NCI-H524 (cell line): ENCODE measurements at places on chromosomes 7 and 10.

DNA sequence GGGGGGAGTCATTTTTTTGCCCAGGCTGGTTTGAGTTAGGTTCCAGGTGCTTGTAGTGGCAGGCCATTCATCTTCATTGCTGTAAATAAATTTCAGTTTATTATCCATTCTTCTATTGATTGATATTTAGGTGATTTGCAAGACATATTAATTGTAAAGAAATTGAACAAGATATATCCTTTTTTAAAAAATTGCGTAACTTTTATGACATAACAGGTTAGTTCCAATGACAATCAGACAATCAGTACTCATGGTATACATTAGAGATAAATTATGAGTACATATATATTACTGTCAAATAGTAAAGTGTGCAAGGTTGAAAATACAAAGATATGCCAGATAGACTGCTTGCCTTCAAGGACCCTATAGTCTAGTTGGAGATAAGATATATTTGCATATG is 92.2 kb upstream of the GLCCI1 start:
- DNase-seq: no peak

DNA sequence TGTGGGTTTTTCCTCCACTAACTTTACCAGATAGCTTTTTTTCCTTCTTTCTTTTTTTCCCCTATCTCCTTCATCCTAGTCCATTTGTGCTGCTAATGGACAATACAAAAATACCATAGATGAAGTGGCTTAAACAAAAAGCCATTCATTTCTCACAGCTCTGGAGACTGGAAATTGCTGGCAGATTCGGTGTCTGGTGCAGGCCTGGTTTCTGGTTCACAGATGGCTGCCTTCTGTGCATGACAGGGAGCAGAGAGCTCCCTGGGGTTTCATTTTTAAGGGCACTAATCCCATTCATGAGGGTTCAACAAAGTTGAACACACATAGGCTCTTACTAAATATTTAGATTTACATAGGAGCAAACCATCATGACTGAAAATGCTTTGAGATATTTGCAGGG is 467.4 kb downstream of the TYW1 start:
- peak; percentile 6 for DNase-seq

DNA sequence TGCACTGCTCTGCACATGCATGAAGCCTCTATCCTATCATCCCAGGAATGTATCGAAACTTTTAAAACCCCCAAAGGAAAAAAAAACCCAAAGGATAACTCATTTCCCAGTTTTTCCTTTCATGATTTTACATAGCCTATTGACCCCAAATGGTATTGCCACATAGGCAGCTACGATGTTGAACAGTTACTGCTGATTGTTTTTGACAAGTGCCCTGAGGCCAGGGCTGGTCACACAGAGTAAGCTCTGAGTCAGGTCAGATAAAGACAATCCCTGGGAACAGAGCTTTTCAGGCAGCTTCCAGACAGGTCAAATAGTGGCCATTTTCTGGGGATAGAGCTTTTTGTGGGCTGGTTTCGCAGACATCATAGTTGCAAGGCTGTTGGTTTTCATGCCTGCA is 52.1 kb downstream of the MYL10 start:
- DNase-seq: no peak

- DNase-seq: peak; percentile 11
Observed at GRCh38 chr7:92634924-92635519, 44.8 kb upstream of the FAM133B start.

GRCh38 chr7:36210291-36210922 is 57.4 kb downstream of the EEPD1 start:
- DNase-seq: no peak

DNA sequence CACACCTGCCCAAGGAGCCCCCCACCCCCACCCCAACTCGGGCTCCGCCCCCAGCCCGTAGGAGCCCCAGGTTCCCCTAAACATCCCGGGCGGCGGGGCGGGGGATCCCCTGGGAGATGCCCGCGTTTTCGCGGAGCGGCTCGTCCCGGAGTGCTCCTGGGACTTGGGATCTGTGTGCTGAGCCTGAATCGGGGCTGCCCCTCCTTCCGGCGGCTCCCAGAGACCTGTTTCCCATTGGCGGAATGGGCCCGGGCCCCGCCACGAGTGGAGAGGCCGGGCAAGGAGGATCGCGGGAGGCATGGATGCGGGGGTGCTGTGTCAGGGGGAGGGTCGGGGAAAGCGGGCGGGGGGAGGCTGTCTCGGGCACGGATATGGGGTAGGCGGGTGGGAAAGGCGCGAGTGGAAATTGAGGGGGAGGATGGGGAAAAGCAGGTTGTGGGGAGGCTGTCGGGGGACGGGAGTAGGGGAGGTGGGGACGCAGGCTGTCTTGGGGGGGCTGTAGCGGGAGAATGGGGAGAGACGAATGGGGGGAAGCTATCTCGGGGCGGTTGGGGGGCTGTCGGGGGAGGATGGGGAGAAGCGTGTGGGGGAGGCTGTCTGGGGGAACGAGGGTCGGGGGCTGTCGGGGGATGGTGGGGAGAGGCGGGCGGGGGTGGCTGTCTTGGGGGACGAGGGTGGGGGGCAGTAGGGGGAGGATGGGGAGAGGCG is 572 bp upstream of the BHLHA15 start:
- no peak for DNase-seq

DNA sequence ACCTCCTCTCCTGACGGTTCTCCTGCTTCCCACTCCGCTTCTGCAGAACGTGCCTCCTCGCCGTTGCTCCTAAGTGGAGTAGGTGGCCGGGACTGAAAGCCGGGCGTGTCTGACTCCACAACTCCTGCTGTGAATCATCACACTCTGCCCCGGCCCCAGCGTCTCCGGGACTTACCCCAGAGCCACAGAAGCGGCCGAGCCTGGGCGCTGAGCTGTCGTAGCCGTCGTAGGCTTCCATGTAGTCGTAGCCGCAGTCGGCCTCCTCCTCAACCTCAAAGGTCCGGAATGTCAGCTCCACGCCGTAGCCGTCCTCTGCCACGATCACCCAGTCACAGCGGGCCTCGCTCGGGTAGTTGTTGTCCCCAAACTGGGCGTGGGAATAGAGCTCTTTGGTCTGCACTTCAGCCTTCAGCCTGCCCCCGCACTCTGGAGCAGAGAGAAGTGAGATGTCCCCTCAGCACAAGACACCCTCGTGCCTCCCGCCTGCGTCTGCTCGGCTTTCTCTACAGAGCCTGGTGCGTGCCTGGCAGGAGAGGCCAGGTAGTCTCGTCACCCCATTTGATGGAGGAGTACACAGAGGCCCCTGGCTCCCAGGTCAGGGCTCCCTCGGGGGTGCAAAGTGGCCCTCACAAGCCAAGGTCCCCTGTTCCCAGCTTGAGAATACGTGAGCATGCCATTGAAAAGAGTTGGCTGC is 11.2 kb upstream of the OPALIN start:
- no peak for DNase-seq

DNA sequence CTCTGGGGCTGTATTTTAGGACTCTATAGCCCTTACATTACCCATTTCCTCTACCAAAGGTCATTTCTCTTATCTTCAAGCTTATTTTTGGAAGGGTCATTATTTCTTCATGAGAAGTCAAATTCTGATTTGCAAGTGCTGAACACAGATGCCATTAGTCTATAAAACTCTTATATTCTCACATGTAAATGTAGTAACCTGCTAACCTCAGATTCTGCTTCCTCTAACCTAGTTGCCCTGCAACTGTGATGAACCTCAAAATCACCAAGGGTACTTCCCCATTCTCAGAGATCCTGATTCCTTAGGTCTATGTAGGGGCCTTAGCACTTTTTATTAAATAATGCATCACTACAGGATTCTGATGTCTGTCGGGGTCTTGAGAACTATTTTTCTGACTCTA is 6.3 kb downstream of the FAS start:
- no peak for DNase-seq
